Activated CD4-positive, alpha-beta memory T cell treated with anti-CD3 and anti-CD28 coated beads for 36 hours (primary cell): ENCODE measurements at places on chromosomes 16 and 17. TPM values are rescaled to one million over a fixed set of nuclear protein-coding genes. Genes with fewer than 3 reads are reported as not detected.

DNA sequence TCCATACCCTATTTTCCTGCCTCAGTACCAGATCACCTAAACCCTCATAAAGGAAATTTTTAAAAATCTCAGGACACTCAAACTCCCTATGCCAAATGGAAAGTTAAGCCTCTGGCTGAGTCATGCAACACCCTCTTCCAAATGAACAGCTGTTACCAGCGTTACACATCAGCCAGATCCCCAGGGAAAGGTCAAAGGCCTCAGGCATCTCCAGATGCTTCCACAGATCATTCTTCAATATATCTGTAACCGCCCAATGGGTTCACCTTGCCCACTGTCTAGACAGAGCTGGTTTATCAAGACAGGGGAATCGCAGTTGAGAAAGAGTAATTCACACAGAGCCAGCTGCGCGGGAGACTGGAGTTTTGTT, 29.1 kb upstream of the SHCBP1 start:
- no peak for DNase-seq

DNA sequence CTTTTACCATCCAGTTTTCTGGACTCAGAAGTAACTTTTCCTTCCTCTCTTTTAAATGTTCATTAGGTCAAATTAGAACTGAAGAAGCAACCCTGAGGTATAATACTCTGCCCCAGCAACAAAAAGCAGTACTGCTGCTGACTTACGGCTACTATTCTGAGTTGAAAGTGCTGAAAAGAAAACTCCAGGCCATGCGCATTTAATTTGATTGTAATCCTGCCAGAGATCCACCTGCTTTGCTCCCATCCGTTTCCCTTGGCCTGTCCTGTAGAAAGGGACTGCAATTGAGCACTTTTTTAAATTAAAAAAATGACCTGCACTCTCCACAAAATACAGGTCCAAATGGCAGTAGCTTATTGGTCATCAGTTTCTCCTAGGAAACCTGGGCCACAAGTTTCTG, 61.6 kb downstream of the PITPNC1 start:
- DNase-seq = no peak

- no peak for DNase-seq
Measured at GRCh38 chr17:60095381-60095780, 16.7 kb upstream of the HEATR6 start.

DNA sequence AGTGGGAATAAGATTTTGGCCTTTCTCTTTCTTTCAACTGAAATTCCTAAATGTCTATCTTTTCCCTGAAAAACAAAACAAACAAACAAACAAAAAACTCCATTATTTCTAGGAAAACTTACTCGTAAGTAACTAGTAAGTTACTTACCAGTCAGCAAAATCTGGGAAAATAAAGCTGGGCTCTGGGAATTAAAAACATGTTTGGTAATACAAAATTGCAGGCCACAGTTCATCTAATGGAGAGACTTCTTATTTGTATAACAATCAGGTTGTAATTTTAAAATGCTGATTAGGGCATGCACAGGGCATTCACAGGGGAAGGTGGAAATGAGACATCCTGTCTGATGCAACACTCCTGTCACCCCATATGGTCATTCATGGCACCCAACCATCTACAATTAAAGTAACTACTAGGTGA, 3.8 kb upstream of the WIPI1 start:
- peak; percentile 40 for DNase-seq

- no peak for DNase-seq
Measured at GRCh38 chr16:86872833-86873232, 294.5 kb downstream of the FOXL1 start.

DNA sequence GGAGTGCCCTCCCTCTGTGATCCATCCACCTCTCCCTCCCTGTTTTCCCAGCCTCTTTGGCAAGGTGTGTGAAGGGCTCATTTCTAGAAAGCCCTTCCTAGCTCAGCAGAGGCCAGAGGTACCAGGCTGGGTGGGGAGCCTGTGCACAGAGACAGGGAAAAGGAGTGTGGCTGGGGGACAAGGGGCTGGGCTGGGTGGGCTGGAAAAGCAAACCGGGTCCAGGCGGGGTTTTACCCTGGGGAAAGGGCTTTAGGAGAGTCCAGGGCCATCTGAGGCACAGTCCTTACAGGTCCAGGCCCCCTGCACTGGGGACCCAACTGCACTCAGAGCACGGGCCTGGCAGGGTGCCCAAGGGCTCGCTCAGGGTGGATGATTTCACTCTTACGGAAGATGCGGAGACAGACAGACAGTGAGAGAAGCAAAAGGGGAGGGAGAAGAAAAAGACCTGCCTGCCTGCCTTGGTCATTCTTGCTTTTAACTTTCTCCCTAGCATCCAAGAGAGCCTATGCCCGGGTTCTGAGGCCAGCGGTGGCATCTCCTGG, 7.0 kb downstream of the CRHR1 start:
- DNase-seq = no peak

DNA sequence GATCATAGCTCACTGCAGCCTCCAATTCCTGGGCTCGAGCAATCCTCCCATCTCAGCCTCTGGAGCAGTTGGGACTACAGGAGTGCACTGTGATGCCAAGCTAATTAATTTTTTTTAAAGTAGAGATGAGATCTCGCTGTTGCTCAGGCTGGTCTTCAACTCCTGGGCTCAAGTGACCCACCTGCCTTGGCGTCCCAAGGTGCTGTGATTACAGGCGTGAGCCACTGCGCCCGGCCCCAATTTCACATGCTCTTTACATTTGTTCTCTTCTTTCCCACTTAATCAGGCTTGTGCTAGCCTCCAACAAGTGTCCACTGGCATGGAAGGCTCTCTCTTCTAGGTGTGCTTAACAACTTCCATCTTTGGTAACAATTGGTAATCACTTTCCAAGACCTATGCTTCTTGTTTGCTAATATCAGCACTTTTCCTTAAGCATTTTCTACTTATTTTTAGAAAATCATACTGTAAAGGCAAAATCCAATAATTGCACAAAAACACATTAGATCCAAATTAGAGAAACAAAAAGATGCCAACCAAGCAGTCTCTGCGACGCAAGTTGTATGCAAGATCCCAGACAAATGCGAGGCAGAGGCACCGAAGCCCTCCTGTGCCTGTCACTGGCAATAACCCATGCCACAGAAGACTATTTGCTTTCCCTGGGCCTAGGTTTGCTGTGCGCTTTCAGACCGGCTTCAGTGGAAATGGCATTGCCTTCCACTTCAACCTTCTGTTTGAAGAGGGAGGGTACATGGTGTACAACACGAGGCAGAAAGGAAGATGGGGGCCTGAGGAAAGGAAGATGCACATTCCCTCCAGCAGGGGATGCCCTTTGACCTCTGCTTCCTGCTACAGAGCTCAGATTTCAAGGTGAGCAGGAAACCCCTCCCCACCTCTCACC, 52.6 kb downstream of the NOS2 start:
- no peak for DNase-seq

- peak; percentile 66 for DNase-seq
Measured at GRCh38 chr17:17151962-17152361, 54.2 kb downstream of the PLD6 start.

GRCh38 chr16:383326-384051, 1.7 kb upstream of the PGAP6 start:
- peak; percentile 79 for DNase-seq

GRCh38 chr16:78629173-78629572, 529.7 kb downstream of the WWOX start:
- no peak for DNase-seq

- no peak for DNase-seq
Measured at GRCh38 chr17:17718251-17718650, 37.0 kb downstream of the RAI1 start.

DNA sequence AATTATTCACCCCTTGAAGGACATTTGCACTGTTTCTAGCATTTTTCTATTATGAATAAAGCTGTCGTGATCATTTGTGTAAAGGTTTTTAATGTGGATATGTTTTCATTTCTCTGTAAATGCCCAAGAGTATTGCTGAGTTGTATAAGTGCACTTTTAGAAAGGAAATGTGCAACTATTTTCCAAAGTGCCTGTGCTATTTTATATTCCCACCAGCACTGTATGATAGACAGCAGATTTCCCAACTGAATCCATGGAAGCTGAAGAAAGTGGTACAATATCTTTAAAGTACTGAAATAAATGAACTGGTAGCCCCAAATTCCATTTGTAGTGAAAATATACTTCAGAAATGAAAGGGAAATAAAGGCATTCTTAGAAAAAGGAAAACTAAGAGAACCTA, 238.4 kb downstream of the BCAS3 start:
- DNase-seq = no peak

- no peak for DNase-seq
Measured at GRCh38 chr17:68897557-68897956, 57.6 kb downstream of the ABCA8 start.

- no peak for DNase-seq
Measured at GRCh38 chr17:49991409-49991808, 3.6 kb downstream of the DLX3 start.

- DNase-seq = peak; percentile 18
Measured at GRCh38 chr16:2829501-2830354, at the start of gene ZG16B. Gene ZG16B (plus strand): TSS chr16:2830303. CDS start chr16:2830442, 139 bp downstream.

GRCh38 chr17:49556223-49556943, 19.3 kb upstream of the NXPH3 start:
- DNase-seq = peak; percentile 89

Gene UBALD1
- 13.4 TPM for total RNA-seq

Gene RNF222
- total RNA-seq = not detected

Gene PEMT
- 38.3 TPM for total RNA-seq

Gene LRRC36
- 1.00 TPM for total RNA-seq

Gene HOXB8
- not detected for total RNA-seq

Gene ZFP3
- 1.9 TPM for total RNA-seq

Gene DECR2
- 8.8 TPM for total RNA-seq
